ENCODE measurements at places on chromosomes 3 and 15.
A peak's percentile ranks its signal among the peaks of the same experiment; 100 is the strongest.

GRCh38 chr3:179272385-179272784 lies 21.5 kb upstream of the KCNMB3 start:
- DNase-seq = no peak

GRCh38 chr3:100403362-100404249 lies 2.3 kb downstream of the LNP1 start:
- DNase-seq = no peak

GRCh38 chr3:140768941-140769340 lies 91.1 kb downstream of the TRIM42 start:
- no peak for DNase-seq

- DNase-seq = no peak
Observed at GRCh38 chr15:30973379-30973778, 18.0 kb downstream of the MTMR10 start.

DNA sequence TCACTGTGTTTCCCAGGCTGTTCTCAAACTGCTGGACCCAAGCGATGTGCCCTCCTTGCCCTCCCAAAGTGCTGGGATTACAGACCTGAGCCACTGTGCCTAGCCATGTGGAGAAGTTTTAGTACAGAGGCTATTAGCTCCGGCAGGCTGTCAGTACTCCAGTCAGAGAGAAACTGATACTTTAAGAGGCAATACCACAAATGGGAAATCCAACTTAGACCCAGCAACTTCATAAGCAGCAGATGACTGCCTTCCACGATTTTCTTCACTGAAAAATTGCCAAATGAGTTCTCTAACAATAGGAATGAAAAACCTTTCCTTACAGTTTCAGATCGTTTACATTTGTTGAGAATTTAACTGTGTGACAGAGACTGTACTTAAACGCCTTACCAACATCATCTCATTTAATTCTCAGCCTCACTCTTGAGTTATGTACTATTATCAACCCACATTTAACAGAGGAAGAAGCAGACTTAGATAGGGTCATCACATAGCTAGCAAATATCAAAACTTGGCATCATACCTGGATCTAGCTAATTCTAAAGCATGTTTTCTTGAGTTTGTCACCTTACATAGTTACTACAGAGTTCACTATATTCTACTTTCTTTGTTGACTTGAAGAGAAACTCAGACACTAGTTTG lies 127.4 kb downstream of the TCF12 start:
- DNase-seq = no peak

DNA sequence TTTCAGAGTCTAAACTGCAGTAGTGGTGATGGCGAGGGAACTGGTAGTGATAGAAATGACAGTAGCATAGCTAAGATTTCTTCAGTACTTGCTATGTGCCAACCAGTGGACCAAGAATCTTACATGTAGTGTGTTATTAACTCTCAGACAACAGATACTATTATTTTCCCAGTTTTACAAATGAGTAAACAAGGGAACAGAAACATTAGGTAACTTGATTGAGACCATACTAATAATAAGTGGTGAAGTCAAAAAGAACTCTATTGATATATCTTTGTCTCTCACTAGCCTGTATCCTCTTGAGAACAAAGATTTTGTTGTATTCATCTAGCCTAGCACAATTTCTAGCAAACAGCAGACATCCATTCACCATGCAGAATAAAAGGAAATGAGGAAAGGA lies 250.1 kb downstream of the ZBTB20 start:
- no peak for DNase-seq

GRCh38 chr15:89419370-89419984 lies 76.9 kb downstream of the RHCG start:
- peak; percentile 49 for DNase-seq

- DNase-seq = no peak
Observed at GRCh38 chr15:80480171-80480811, 76.1 kb downstream of the ARNT2 start.

DNA sequence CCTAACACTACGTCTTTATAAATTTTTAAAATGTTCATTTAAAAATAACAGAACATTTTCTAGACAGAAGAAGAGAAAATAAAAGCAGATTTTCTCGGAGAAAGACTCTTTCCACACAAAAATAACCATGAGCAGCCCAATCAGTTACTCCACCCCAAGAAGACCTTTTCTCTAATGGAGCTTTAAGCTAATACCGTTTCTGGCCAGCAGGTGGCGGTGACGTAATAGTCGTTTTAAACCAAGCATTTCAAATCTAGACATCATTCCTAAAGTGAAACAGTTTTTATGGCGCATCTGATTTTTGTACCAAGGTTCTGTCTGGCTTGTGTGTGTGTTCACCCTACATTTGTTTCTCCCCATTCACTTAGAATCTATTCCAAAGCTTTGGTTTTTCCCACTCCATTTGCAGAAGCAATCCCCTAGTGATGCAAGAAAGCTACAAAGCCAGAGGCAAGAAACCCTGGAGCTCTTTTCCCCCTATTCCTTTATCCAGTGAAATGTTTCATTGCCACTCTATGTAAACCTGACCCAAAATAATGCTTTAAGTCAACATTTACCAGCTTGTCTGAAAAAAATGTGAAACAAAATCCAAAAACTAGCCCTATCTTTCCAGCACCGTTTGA lies 336.7 kb upstream of the IGF1R start:
- peak; percentile 52 for DNase-seq

DNA sequence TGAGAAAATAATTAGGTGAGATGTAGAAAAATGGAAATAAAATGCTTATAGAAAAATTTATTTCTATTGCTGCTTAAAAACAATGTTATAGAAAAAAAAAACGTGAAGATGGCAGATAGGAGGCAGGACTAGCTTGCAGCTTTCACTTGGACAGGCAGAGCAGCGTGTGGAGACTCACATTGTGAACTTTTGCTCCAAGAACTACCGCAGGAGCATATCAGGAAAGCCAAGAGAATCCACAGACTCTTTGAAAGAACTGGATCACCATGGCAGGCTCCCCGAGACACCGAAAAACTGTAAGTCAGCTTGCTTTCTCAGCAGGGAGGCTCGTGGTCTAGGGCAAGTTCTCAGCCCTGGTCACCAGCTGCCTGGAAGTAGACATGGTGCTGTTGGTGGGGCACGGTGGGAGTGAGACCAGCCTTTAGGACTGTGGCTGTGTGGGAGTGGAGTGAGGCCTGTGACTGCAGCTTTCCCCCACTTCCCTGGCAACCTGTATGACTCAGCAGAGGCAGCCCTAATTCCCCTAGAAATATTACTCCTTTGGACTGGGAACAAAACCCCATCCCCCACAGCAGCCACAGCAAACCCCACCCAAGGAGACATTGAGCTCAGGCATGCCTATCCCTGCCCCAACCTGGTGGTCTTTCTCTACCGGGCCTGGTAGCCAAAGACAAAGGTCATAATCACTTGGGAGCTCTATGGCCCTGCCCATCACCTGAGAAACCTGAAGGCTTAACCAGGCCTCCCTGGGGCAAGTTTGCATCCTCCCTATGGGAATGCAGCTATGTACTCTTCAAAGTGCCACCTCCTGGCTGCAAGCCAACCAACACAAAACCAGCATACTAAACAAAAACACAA lies 22.8 kb downstream of the STRIT1 start:
- DNase-seq = no peak

DNA sequence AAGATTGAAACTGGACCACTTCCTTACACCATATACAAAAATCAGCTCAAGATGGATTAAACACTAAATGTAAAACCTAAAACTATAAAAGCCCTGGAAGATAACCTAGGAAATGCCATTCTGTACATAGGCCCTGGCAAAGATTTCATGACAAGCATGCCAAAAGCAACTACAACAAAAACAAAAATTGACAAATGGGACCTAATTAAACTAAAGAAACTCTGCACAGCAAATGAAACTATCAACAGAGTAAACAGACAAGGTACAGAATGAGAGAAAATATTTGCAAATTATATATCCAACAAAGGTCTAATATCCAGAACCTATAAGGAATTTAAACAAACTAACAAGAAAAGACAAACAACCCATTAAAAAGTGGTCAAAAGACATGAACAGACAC lies 173.1 kb upstream of the CCDC54 start:
- DNase-seq = no peak

- no peak for DNase-seq
Observed at GRCh38 chr3:126407412-126408044, 12.8 kb downstream of the CFAP100 start.

DNA sequence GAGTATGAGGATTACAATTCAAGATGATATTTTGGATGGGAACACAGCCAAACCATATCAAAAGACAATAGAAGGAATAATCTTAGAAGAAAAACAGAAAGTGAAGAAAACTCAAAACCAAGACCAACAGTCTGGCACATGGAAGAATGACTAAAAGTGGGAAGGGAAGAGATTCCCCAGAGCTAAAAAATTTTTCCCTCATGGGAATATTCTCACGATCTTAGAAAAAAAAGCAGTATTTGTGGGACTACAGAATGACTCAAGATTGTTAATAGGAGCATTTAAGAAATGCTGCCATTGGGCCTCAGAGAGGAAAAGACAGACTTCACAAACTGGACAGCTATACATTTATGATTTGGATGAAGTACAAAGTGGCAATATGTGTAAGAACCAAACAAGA lies 18.3 kb downstream of the OSTN start:
- DNase-seq = no peak

- no peak for DNase-seq
Observed at GRCh38 chr3:136042608-136043221, 77.2 kb downstream of the PPP2R3A start.

DNA sequence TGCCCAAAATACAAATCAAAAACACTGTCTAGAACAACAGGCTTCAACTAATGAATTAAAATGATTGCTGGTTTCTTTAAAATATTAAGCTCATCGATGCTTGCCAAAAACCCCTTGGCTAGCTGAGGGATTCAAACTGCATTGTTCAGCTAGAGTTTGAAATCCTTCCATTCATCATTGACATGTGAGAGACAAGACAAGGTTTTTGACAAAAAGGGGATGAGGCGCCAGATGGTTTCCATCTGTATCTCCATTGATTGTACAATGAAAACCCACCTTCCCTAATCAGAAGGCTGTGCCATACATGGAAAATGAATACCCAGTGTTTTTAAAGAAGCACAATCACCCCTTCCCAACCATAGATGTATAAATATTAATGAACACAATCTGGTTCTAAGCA lies 67.8 kb downstream of the THRB start:
- DNase-seq = no peak

DNA sequence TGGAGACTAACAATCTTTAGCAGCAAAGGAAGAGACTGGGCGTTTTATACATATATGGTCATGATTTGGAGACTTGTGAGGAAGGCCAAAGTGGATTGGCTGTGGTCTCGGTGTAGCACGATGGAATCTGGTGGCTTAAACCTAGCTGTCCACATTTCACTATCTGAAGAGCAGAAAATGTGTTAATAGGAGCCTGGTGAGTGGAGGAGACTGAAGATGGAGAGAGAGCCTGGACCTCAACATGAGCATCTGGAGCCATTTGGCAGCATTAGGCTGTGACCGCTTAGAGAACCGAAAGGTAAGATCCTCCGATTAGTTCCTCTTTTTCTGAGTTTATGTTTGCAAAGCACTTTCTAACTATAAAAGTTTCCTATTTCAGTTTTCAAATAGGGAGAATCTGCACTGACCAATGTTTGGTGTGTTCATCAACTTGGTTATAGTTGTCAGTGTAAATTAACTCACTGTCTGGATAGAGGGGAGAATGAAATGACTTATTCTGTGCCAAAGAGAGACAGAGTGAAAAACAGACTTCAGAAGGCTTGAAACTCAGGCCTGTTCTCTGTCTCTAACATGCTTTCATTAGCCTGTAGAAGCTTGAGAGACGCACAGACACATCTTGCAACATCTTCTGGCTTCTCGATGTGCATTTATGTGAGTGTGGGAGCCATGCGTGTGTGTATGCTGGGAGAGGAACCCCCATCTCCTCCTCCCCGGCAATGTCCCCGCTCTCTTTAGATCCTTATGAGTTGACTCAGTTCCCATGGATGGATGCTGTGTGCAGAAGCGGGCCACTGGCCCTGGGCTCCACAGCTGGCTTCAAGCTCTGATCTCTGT lies 244.7 kb upstream of the TBL1XR1 start:
- no peak for DNase-seq

- peak; percentile 66 for DNase-seq
Observed at GRCh38 chr3:93973131-93974126, at the start of gene PROS1. Gene PROS1, minus strand, starts transcription at chr3:93973896. Its CDS starts 147 bp downstream, at chr3:93973749.

DNA sequence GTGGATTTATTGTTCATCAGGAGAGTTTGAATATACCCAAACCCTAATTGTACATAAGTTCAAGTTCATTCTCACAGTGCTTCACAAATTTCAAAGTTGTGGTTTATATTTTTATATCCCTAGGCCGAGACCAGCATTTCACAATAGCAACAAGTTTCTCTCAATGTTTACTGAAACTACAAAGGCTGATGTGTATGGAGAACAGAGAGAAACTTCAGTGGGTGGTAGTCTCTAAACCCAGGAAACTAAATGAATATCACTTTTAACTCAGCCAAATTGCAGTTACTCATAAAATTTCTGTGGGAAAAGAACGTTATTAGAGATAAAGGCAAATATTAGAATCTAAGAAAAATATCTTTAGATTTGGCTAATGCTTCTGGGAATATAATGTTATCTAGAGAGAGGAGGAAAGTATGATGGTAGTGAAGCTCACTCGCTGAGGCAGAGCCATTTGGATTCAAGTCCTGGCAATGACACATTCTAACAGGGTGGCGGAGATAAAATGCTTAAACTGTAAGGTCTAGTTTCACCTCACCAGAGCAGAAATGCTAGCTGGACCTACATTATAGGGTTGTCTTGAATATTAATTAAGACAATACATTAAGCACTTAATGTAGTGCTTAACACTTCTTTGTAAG lies 514.8 kb downstream of the EPHA3 start:
- no peak for DNase-seq

DNA sequence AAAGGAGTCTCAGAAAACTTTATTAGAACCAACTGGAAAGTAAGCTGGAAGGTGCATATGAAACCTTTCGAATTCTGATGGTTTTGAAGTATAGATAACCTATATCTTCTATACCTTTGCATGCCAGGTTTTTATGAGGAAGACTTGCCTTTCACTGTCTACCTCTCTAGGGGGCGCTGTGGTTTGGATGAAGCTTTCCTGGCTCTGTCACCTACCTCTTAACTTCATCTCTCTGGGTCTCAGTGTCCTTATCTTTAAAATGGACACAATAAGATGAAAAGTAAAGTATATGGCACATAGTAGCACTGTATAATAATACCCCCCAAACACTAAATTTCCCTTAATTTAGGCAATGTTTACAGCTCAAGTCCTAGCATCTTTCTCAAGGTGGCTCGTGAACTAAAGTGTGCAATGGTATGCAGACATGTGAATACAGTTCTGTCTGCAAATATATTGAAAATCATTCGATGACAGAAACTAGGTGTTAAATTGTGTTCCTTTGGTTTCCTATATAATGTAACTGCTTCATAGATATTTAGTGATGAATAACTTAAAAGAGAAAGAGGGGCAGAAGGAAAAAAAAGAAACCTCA lies 314.3 kb downstream of the CHST2 start:
- peak; percentile 18 for DNase-seq

GRCh38 chr3:142027300-142027699 lies 122.0 kb downstream of the TFDP2 start:
- no peak for DNase-seq

- no peak for DNase-seq
Observed at GRCh38 chr15:40055576-40056293, 16.8 kb upstream of the SRP14 start.

Measured in activated naive CD8-positive, alpha-beta T cell treated with anti-CD3 and anti-CD28 coated beads for 36 hours (primary cell).